ENCODE measurements at places on chromosomes 5 and 9.

DNA sequence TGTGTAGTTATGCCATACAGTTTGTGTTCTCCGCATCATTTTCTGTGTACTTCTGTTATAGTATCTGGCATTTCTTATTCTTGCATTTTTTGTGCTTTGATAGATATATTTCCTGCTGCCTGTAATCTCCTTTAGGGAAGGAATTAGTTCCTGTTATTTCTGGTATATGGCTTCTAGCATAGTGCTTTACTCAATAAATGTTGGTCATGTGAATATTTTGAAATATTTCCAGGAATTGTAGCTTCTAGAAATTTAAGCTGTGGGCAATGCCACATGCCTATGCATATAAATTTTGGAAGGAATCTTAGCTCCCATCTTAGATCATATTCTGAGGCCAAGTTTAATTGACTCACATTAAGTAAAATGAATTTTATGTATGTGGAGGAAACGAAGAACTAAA, 11.5 kb upstream of the PRRC1 start:
- DNase-seq: no peak

DNA sequence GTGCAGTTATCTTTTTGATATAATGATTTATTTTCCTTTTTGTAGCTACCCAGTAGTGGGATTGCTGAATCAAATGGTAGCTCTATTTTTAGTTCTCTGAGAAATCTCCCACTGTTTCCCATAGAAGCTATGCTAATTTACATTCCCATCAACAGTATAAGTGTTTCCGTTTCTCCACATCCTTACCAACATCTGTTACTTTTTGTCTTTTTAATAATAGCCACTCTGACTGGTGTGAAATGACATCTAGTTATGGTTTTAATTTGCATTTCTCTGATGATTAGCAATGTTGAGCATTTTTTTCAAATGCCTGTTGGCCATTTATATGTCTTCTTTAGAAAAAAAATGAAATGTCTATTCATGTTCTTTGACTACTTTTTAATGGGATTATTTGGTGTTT, 94.7 kb downstream of the SERINC5 start:
- DNase-seq: no peak

- no peak for DNase-seq
These were observed 9.3 kb downstream of the CCNH start for GRCh38 chr5:87403409-87403808.

GRCh38 chr5:102931085-102931725, 176.1 kb downstream of the PAM start:
- DNase-seq: no peak

- no peak for DNase-seq
These were observed 14.1 kb downstream of the SLC25A46 start for GRCh38 chr5:110752953-110753352.

DNA sequence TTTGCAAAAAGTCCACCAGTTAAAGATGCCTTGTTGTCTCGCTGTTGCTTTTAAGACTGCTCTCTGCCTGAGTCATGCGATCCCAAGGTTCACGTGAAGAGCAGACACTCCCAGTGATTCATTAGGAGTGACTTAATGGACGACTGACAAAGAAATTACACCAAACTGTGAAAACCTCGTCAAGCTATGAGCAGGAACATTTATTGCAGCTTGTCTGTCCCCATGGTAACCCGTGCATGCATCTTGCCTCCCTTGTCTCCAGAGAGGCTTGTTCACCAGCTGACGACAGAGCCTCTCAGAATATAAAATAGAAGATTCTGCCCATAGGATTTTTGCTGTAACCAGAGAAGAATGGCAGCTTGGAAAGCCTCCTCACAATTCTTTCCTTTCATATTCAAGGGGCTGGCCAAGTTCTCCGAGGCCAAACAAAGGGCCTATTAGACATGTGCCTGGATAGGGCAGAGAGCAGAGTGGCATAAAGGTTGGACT, 352.7 kb downstream of the SPOCK1 start:
- no peak for DNase-seq

GRCh38 chr5:34676416-34676815, 20.3 kb downstream of the RAI14 start:
- DNase-seq: no peak

DNA sequence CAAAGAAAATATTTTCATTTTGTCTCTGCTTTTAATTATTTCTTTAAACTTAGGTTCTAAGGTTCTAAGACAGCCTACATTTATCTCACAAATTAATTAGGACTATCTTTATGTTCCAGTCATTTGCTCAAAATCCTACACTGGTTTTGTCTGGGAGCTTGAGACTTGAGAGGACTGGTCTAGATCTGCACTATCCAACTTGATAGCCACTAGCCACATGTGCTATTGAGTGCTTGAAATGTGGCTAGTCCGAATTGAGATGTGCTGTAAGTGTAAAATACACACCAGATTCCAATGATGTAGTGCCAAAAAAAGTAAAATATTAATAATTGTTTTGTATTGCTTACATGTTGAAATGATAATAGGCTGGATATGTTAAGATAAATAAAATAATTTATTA, 7.2 kb downstream of the CDC37L1 start:
- DNase-seq: no peak

DNA sequence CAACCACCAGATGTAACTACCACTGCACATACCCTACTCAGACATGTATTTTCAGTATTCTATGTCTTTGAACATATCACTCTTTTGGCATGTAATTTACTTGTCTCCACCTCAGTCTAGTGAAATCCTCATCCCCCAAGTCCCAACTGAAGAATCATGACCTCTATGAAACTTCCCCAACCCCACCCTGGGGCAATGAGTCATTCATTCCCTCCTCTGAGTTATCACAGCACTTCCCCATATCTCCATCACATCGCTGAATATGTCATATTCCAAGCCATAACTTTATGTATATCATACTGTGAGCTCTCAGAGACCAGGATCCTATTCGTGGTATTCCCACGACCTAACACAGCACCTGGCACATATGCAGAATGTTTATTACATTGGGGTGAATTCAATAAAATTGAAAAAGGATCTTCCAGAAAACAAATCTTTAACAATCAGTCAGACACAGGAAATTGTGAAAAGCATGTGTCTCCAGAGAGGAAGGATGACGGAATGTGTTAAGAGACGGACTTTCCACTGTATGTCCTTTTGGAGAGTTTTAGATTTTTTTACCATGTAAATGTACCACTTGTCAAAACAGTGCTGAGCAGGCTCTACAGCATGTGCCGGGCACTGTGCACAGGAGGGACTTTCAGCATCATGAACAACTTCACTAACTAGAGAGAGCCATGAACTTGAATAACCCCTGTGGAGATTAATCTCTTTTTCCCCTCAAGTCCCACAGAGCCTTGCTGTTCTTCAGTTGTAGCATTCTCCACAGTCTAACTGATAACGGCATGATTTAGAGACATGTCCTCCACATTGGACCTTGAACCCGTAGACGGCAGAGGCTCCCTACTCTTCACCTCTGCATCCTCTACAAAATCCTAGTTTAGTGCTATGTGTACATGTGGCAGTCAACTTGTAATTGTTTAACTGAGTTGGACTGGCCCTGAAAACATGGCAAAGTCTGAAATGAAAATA, 213.5 kb downstream of the GLIS3 start:
- no peak for DNase-seq

GRCh38 chr9:84781458-84781857, 111.9 kb downstream of the NTRK2 start:
- no peak for DNase-seq
